Stomach (tissue), 19 donors: ENCODE measurements at places on chromosomes 3 and 15. TPM values are rescaled to one million over a fixed set of nuclear protein-coding genes. Genes with fewer than 3 reads are reported as not detected.

The KLF13 gene
- total RNA-seq: 35.9 TPM

The MYL3 gene
- not detected for total RNA-seq

The PLAAT1 gene
- not detected for total RNA-seq

The WWTR1 gene
- 61.3 TPM for total RNA-seq

The PLCB2 gene
- total RNA-seq: 12.5 TPM

The ZIC4 gene
- not detected for total RNA-seq

The IL5RA gene
- 0.29 TPM for total RNA-seq

The IQCF5 gene
- not detected for total RNA-seq

GRCh38 chr3:102112704-102113230 is 263.5 kb downstream of the NFKBIZ start:
- DNase-seq: no peak
- no peak overlapping the region for H3K27ac ChIP-seq
- H3K4me1 ChIP-seq: no peaks in the 10 kb centered on the region
- H3K27me3 ChIP-seq: no peaks in the 10 kb centered on the region
- no peak overlapping the region for H3K4me3 ChIP-seq

- H3K27me3 ChIP-seq: no peaks in the 10 kb centered on the region
- no peak for DNase-seq
- H3K4me3 ChIP-seq: no peak overlapping the region
- peaks cover 28% of the 10 kb centered on the region for H3K4me1 ChIP-seq
- no peak overlapping the region for H3K27ac ChIP-seq
Measured at GRCh38 chr15:81326466-81327212, 2.7 kb upstream of the STARD5 start.

DNA sequence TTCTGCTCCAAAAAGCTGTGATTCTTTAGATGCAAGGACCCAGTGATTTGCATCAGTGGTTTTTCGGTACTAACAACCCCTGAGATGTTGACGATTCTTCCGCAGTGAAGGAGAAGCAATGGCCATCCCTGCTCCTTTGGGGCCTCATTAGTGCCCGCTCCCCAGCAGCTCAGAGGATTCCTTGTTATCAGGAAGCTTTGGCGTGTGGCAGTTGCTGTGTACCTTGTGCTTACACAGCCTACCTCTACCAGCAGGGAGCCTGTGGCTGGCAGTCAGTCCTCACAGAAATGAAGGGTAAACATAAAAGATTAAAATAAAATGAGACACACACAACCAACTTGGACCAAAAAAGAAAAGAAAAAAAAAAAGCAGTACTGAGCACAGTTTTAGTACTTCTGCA is 55.2 kb downstream of the CNTN3 start:
- no peaks in the 10 kb centered on the region for H3K36me3 ChIP-seq
- no peak overlapping the region for H3K4me3 ChIP-seq
- H3K4me1 ChIP-seq: no peaks in the 10 kb centered on the region
- peak; percentile 20 for DNase-seq

GRCh38 chr3:127012091-127012490 is 29.2 kb downstream of the PLXNA1 start:
- no peak overlapping the region for H3K27ac ChIP-seq
- no peaks in the 10 kb centered on the region for H3K27me3 ChIP-seq
- no peak overlapping the region for H3K4me3 ChIP-seq
- no peak for DNase-seq
- H3K4me1 ChIP-seq: peaks cover 3% of the 10 kb centered on the region

GRCh38 chr3:100164743-100165142 is 50.4 kb upstream of the FILIP1L start:
- peaks cover 3% of the 10 kb centered on the region for H3K4me1 ChIP-seq
- H3K36me3 ChIP-seq: no peaks in the 10 kb centered on the region
- H3K27ac ChIP-seq: no peak overlapping the region
- H3K4me3 ChIP-seq: no peak overlapping the region

- H3K27ac ChIP-seq: no peak overlapping the region
- no peak for DNase-seq
- no peaks in the 10 kb centered on the region for H3K36me3 ChIP-seq
- H3K4me3 ChIP-seq: no peak overlapping the region
Measured at GRCh38 chr3:101902041-101902440, 52.7 kb downstream of the NFKBIZ start.

- H3K4me3 ChIP-seq: no peak overlapping the region
- H3K4me1 ChIP-seq: peaks cover 11% of the 10 kb centered on the region
- H3K36me3 ChIP-seq: no peaks in the 10 kb centered on the region
- DNase-seq: no peak
- H3K27ac ChIP-seq: peak overlapping the region; percentile 70
- no peaks in the 10 kb centered on the region for H3K27me3 ChIP-seq
Measured at GRCh38 chr15:83658430-83659416, 4.8 kb downstream of the ADAMTSL3 start.

GRCh38 chr3:90184861-90185260 is 1077.4 kb downstream of the EPHA3 start:
- no peak overlapping the region for H3K4me3 ChIP-seq
- no peaks in the 10 kb centered on the region for H3K36me3 ChIP-seq
- DNase-seq: no peak
- no peaks in the 10 kb centered on the region for H3K27me3 ChIP-seq
- no peak overlapping the region for H3K27ac ChIP-seq
- no peaks in the 10 kb centered on the region for H3K4me1 ChIP-seq

- DNase-seq: no peak
- no peak overlapping the region for H3K27ac ChIP-seq
- H3K27me3 ChIP-seq: no peaks in the 10 kb centered on the region
- peaks cover 8% of the 10 kb centered on the region for H3K4me1 ChIP-seq
- no peak overlapping the region for H3K4me3 ChIP-seq
Measured at GRCh38 chr3:72432246-72432645, 416.0 kb downstream of the SHQ1 start.

DNA sequence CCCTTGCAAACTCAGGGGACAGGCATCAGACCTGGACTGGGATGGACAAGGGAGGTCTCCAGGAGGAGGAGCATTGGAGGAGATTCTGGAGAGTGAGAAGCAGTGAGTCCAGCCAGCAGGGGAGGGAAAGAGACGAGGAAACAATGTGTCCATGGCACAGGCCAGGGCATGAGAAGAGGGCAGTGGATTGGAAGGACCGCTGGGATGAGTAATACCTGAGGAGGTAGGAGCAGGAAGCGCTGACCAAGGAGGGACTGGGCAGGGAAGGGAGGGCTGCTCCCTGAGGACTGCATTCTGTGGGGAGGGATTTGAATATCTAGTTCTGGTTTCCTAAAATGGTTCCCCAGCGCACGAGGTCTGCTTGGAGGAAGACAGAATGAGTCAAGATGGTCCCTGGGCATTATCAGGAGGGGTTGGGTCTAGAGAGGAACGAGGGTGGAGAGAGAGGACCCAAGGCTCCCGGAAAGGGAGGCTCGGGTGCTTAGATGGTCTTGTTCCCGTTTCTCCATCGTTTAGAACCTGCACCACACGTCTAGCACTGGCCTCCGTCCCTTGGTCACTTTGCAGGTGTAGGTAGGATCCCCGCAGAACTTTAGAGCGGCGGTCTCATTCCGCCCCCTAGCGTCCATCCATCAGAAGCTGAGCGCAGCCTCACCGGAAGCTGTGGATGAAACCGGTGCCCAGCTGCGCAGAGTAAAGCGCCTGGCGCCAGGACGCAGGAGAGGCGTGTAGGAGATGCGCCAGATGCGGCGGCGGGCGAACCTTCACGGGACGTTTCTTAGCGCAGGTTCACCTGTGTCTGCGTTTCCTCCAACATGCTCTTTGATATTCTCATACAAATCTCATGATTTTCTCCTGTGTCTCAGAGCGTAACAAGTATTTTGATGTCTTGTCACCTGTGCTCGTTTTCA is 190.7 kb upstream of the NDN start:
- H3K27ac ChIP-seq: no peak overlapping the region
- H3K27me3 ChIP-seq: peaks cover 8% of the 10 kb centered on the region
- no peaks in the 10 kb centered on the region for H3K4me1 ChIP-seq
- H3K36me3 ChIP-seq: no peaks in the 10 kb centered on the region

DNA sequence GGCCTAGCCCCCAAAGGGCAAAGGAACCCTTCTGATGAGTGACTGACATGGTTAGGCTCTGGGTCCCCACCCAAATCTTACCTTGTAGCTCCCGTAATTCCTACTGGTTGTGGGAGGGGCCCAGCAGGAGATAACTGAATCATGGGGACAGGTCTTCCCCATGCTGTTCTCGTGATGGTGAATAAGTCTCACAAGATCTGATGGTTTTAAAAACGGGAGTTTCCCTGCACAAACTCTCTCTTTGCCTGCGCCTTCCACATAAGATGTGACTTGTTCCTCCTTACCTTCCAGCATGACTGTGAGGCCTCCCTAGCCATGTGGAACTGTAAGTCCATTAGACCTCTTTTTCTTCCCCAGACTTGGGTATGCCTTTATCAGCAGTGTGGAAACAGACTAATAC is 16.9 kb downstream of the TKT start:
- peaks cover 76% of the 10 kb centered on the region for H3K4me1 ChIP-seq
- no peak for DNase-seq
- peak overlapping the region; percentile 61 for H3K27ac ChIP-seq

- H3K27me3 ChIP-seq: peaks cover 11% of the 10 kb centered on the region
- DNase-seq: no peak
- H3K4me1 ChIP-seq: no peaks in the 10 kb centered on the region
- no peak overlapping the region for H3K27ac ChIP-seq
Measured at GRCh38 chr3:150068440-150069153, 97.9 kb upstream of the PFN2 start.

GRCh38 chr15:36791844-36792571 is 212.6 kb downstream of the CDIN1 start:
- no peaks in the 10 kb centered on the region for H3K27me3 ChIP-seq
- H3K4me3 ChIP-seq: no peak overlapping the region
- no peak for DNase-seq
- peaks cover 6% of the 10 kb centered on the region for H3K4me1 ChIP-seq
- no peaks in the 10 kb centered on the region for H3K36me3 ChIP-seq
- no peak overlapping the region for H3K27ac ChIP-seq

DNA sequence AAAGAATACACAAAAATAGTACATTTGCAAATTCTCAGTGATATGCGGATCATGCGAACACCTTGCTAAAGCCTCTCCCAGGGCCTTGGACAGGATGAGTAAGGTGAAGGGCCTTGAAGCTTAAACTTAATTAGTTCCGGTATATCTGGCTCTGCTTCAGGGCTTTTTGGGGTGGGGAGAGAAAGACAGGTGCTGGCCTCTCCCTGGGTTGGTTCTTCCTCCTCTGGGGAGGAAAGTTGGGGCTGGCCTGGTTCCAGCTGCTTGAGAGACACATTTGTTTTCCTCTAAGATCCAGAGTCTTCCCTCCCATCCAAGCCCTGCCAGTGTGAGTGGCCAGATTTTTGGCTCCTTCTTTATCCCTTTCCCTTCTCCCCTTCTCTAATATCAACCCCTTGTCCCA is 64.7 kb upstream of the EPHB3 start:
- H3K4me3 ChIP-seq: no peak overlapping the region
- no peaks in the 10 kb centered on the region for H3K27me3 ChIP-seq
- peaks cover 8% of the 10 kb centered on the region for H3K4me1 ChIP-seq
- DNase-seq: no peak

- DNase-seq: no peak
- no peaks in the 10 kb centered on the region for H3K4me1 ChIP-seq
Measured at GRCh38 chr3:159964166-159964973, 24.3 kb upstream of the IL12A start.

DNA sequence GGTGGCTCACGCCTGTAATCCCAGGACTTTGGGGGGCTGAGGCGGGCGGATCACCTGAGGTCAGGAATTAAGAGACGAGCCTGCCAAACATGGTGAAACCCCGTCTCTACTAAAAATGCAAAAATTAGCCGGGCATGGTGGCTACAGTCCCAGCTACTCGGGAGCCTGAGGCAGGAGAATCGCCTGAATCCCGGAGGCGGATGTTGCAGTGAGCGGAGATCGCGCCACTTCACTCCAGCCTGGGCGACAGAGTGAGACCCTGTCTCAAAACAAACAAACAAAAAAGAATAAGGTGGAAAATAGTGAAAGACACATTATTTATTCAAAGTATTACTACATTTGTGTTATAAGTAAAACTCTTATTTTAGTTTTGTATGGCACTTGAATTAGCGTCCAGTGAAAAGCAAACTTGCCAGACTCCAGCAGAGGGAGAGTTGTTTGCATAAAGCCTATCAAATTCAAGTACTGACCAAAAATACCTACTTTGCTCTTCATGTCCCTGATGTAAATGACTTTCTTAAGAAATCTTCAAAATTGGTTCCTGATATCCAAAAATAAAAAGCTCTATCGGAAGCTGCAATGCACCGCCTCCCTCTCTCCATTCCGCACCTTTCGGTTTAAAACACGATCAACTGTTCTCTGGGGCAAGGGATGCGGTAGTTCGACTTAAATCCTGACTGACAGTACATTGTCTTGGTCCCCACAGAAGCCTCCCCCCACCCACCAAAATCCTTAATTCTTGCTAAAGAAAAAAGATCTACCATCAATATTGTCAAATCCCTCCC is 1.2 kb downstream of the TRPM7 start:
- no peaks in the 10 kb centered on the region for H3K27me3 ChIP-seq
- H3K4me1 ChIP-seq: peaks cover 35% of the 10 kb centered on the region
- H3K27ac ChIP-seq: peak overlapping the region; percentile 94
- no peaks in the 10 kb centered on the region for H3K36me3 ChIP-seq
- H3K4me3 ChIP-seq: peak overlapping the region; percentile 90

DNA sequence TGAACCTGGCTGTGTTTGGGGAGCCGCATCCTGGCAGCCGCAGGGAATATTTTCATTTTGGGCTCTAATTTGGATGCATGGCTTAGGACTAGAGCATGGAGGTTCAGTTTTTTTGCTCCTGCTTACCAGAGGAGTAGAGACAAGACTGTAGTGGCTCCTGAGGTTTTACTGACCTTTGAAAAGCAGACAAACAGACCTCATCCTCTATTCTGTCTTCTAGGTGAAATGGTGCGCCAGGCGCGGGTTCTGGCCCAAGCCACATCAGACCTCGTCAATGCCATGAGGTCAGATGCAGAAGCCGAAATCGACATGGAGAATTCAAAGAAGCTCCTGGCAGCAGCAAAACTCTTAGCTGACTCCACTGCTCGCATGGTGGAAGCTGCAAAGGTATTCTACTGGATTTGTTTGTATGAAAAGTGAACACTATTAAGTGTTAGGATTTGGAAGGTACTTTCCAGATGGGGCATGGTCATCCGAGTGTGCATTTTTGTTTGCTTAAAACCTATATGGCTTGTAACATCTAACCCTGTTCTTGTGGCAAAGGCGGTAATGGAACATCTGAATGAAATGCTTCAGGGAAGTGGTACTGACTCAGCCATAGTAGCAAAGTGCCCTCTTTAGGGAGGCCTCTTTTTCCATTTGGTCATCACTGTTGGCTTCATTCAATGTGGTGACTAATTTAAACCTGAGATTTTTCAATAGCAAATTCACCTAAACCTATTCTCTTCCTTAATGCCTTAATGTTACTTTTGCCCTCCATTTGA is 330.7 kb upstream of the TPM1 start:
- DNase-seq: peak; percentile 7

DNA sequence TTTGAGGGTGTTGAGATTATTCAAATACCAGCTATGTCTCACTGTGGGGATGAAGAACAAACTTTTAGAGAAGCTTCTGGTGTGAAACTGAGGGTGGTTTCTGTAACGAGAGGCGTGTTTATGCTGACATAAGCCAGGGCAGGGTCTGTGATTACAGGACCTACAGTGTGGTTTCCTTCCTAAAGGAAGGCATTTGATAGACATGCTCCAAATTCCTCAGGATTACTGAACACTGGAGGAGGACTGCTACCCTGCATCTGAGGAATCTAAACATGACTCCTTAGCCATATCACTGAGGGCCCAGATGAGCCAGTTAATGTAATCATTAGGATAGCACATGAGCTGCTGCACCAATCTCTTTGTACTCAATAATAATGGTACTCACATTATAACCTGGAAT is 328.4 kb upstream of the UMPS start:
- no peaks in the 10 kb centered on the region for H3K4me1 ChIP-seq
- H3K36me3 ChIP-seq: no peaks in the 10 kb centered on the region
- H3K27me3 ChIP-seq: no peaks in the 10 kb centered on the region
- no peak overlapping the region for H3K4me3 ChIP-seq

- peak; percentile 80 for DNase-seq
- peaks cover 8% of the 10 kb centered on the region for H3K4me1 ChIP-seq
- no peak overlapping the region for H3K4me3 ChIP-seq
Measured at GRCh38 chr3:13623101-13623654, 74.3 kb downstream of the FBLN2 start.
